Activated CD4-positive, alpha-beta T cell treated with anti-CD3 and anti-CD28 coated beads, Interleukin-2, amount 50 U/mL, for 16 hours (primary cell): ENCODE measurements at places on chromosomes 4 and X.

DNA sequence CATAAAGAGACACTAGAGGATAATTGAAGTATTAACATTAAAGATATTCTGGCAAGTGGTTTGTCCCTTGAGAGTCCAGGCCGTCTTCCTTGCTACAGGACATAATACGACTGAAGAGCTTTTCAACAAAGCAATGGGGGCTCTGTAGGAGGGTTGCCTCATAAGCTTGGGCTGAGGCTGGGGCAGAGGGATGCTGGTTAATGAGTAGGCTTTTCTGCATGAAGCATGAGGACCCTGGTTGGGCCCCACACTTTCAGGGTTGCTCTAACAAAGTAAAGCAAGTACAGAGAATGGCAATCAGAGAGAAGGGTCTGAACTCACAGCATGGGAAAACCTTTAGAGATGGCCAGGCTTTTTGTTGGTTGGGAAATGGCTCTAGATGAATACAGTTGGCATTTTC, 281.3 kb downstream of the IDS start:
- no peak for DNase-seq

DNA sequence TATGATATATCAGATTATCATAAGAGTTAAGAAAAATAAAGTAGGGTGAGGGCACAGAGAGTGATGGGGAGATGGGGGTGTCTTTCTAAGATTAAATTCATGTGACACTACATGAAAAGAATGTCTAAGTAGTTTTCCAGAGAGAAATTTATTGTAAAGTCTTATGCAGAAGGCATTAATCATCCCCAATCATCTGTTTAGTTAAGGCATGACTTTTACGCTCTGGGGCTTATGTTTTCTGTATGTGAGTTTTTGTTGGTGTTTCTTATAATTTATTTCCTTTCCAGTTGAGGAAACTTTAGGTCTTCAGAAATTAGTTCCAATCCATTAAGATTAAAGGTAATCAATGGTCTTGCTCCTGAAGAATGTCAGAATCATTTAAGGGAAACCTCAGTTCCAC, 383.0 kb upstream of the GALNT7 start:
- DNase-seq, result no peak

- DNase-seq, result no peak
These were observed 816.4 kb upstream of the FRG1 start for GRCh38 chr4:189124149-189124758.

- no peak for DNase-seq
These were observed 106.4 kb downstream of the DHX15 start for GRCh38 chr4:24477919-24478318.

DNA sequence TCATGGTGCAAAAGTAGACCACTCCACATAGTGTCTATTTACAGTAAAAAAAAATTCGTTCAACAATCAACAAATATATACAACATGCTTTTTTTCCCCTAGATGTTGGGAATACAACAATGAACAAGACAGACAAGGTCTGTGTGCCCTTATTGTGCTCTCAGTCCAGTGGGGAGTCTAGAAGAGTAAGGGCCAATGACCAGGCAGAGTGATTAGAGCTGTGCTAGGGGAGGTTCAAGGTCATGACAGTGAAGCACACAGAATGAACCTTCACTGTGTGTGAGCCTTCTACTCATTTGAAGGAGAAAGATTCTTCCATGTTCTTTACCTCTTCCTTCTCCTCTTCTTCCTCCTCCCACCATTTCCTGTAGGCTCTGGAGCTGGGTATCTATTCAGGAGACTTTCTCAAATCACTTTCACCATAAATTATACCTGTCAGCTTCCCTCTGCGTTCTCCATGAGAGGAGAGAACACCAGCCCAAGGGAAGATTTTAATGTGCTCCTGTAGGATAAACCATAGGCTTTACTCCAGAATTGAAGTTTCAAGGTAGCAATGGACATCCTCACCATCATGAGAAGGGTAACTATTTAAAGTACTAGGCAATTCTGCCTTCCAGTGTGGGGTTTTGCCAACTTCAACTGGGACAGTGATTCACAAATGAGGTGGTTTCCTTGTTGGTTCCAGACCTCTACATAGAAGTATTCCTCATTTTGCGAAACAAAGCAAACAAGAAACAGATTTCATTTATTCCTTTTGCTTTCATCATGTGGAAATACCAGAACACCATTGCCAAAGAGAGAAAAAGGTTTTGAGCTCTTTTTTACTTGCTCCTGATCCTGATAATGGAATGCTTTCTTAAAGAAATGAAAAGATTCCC, 246.9 kb upstream of the GPC4 start:
- no peak for DNase-seq

DNA sequence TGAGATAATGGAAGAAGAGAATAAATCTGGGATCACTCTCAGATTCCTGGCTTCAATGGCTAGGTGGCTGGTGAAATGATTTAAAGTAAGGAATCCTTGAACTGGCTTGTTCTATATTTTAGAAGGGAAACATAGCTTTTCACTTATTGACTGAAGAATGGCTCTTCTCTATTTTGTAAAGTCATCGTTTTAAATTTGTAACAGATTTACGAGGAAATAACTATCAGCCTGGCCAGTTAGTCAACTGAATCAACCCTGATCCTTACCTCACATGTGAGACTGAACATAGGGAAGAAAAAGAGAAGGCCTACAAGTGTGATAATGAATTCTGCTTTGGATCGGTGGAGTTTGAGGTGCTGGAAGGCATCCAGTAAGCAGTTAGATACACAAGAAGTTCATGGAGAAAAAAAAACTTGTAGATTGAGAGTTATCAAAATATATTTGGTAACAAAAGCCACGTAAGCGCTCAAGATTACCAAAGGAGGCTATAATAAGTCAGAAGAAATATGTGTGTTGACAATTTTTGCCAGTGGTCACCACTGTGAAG, 12.0 kb downstream of the AREG start:
- no peak for DNase-seq

DNA sequence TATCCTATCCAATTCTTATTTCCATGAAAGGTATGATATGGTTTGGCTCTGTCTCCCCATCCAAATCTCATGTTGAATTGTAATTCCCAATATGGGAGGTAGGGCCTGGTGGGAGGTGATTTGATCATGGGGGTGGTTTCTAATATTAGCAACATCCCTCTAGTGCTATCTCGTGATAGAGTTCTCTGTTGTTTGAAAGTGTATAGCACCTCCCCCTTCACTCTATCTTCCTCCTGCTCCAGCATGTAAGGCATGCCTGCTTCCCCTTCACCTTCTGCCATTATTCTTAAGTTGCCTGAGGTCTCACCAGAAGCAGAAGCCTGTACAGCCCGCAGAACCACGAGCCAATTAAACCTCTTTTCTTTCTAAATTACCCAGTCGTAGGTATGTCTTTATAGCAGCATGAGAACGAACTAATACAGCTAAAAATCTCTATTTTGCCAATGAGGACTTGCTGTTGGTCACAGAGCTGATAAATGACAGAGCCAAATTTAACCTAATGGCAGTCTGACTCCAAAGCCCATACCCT, 247.2 kb downstream of the HNRNPD start:
- no peak for DNase-seq

DNA sequence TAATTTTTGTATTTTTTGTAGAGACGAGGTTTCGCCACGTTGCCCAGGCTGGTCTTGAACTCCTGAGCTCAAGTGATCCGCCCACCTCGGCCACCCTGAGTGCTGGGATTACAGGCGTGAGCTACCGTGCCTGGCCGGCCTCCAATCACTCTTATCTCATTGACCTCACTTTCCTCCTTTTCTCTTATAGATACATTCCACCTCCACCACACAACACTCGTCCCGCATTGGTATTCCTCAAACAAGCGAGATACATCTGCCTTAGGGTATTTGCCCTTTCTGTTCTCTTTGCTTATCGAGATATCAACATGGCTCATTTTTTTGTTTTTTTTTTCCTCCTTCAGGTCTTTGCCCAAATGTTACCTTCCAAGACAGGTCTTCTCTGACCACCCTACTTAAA, 1.8 kb upstream of the PRPS1 start:
- no peak for DNase-seq

- DNase-seq, result no peak
These were observed 349.0 kb downstream of the MID1IP1 start for GRCh38 chrX:39150220-39150619.

DNA sequence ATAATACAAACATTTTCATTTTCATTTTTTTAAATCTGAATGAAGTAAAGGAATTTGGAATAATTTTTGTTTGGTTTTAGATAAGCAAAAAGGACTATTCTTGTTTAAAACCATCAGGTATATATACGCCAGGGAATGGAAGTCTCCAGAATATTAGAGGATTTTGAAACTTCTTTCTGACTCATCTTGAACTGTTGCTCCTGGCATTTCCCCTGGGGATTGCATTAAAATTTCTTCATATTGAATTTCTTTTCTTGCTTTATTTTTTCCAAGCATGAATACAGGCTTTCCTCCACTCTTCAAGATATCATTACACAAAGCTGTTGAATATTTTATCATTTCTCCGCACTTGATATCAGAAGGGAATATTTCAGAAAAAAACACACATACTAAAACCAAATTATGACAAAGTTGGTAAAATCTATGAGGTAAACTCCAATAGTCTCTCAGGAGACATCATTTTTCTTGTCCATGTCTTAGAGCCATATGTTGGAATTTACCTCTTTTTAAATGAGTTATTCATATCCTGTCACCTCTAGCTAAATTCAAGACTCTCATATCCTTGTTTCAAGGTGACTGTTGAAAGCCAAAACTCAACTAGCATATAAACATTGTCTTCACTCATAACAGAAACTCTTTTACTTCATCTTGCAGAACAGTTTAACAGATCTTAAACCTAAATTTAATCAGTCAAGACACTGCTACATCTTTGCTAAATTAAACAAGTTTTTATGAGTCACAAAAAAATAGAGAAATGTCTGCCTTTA, 20.7 kb upstream of the CSN1S1 start:
- DNase-seq, result peak; percentile 5

DNA sequence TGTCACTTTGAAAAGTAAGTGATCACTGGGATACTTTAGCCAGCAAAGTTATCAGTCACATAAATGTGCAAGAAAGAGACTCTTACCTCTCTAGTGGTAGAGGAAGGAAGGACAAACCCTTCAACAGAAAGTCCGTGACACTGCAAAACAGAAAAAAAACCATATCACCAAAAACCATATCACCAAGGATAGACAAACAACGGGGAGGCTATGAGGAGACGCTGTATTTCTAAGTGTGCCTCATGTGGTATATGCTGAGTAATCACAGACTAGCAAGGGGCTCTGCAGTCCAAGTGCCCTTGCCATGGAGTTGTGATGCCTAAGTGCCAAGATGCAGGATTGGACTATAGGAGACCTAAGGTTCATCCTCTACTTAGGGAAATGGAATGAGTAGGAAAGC, 11.5 kb upstream of the HDAC8 start:
- no peak for DNase-seq

DNA sequence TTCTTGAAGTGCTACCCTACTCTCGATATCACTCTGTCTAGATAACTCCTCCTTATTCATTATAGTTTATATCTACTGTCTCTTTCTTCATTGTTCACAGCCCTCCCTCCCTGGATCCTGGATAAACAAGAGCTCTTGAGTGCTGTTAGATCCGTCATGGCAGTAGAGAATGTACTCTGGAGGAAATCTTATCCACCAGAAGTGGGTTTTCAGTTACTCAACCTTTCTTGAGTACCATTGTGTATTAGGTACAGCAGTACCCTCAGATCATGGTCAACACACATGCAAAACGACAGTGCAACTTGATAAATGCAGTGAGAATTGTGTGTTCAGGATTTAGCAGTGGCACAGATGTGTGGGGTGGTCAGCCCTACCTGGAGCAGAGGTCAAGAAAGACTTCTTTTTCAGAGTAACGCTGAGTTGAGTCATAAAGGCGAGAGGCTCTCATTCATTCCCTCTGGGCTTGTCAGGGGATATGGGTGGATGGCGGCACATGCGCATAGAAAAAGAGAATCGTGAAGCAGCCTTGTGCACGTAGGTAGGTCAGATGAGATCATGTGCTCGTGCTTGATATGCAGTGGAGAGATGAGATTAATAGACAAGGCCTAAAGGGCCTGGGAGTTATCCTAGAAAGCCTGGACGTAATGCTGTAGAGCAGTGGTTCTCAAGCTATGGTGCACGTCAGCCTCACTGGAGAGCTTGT, 89.5 kb downstream of the SNX25 start:
- DNase-seq, result no peak

DNA sequence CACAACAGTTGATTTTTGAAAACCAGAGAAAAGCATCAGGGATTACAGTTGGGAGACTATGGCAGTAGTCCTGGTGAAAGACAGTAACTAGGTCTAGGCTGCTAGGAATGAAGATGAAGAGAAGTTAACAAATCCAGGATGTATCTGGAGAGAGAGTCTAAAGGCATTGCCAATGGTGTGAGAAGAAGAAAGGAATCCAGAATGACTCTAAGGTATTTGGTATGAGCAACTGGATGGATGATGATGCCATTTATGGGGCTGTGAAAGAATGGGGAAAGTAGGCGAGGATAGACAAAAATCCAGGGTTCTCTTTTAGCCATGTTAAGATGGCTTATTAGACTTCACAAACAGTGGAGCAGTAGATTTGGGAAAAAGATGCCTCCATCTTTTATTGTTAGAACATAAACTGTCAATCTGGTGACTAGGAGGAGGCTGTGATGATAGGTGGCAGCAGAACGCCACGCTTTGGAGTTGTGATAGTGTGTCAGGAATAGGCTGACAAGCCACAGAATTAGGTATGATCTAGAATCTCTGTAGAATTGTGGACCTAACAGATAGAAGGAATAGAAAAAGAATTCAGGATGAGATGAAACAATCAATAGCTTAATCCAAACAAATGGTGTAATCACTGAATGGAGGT, 27.3 kb upstream of the JADE1 start:
- peak; percentile 32 for DNase-seq

DNA sequence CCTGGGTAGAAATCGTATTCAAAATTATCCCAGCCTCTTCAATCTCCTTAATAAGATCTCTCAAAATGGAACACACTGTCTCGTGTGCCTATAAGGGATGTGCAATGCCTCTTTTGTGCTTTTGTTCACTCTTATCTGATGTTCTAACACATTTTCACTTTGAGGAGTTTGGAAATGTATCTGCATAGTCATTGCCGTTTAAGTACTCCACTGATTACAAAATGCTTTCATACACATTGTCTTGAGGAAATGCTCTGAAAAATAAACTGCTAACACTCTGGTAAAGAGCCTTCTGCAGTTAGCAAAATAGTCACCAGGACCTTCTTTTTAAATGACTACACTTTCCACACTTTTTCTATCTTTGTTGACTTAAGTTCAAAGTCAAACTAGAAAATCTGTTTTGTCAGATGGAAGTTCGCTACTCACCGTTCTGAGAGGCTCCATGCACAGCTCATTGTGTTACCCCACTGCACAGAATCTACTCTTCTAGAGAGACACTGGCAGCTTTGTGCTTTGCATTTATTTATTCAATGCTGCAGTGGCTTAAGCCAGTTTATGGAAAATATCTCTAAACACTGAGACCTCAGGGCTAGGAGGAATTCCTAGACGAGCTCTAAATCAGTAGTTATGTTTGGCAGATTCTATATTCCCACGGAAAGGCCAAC, 159.0 kb downstream of the CHIC2 start:
- DNase-seq, result no peak

DNA sequence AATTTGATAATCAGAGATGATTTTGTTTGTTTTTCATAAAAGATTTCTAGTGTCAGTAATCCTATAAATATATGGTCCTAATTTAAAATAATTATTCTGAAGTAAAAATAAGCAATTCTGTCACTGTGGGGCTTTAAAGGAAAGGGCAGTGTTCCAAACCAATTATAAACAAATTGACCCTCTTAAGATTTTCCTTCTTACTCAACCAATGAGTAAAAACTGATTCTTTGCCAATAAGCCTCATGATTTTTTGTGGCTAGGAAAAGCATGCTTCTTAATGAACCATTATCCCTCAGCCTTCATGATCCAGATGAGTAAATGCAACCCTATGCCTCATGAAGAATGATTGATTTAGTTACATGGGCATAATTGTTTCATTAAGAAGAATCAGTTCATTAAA, 1010.4 kb downstream of the ADGRL3 start:
- DNase-seq, result no peak
